ENCODE measurements at places on chromosomes 4 and X. TPM values are rescaled to one million over a fixed set of nuclear protein-coding genes. Genes with fewer than 3 reads are reported as not detected.

The VSIG4 gene
- polyA plus RNA-seq: 8.4 TPM

The RXFP1 gene
- polyA plus RNA-seq: 0.43 TPM

The ETDB gene
- not detected for polyA plus RNA-seq

The ACE2 gene
- polyA plus RNA-seq: 428 TPM

The CNKSR2 gene
- 1.3 TPM for polyA plus RNA-seq

The RTL5 gene
- 6.9 TPM for polyA plus RNA-seq

The TMEM255A gene
- 1.6 TPM for polyA plus RNA-seq

The KLHL4 gene
- 4.1 TPM for polyA plus RNA-seq

The POU4F2 gene
- not detected for polyA plus RNA-seq

The MAML3 gene
- polyA plus RNA-seq: 10.6 TPM

The GRXCR1 gene
- not detected for polyA plus RNA-seq

The FATE1 gene
- polyA plus RNA-seq: 0.09 TPM

- DNase-seq: no peak
Observed at GRCh38 chr4:96626023-96626422, 786.1 kb downstream of the PDHA2 start.

GRCh38 chrX:1592470-1593142 is 1.2 kb downstream of the AKAP17A start:
- DNase-seq: no peak

- DNase-seq: no peak
Observed at GRCh38 chr4:8830611-8831200, 40.9 kb downstream of the HMX1 start.

GRCh38 chrX:112812741-112813140 is 27.9 kb downstream of the AMOT start:
- DNase-seq: no peak

DNA sequence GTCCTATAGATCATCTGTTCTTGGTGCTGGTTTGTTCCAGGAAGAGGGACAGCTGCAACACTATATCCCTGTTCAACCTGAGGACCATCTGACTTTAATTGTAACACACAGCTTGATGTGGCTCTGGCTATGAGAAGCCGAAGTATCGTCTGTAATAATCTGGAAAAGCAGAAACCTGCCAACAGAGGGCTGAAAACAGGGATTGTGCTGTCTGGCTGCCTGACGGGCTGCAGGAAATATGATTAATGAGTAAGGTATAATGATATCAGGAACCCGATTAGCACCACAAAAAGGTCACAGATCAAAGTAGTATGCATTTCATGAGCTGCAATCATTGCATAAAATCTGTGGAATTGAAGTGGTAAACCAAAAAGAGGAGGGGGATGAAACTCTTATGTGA is 170.4 kb upstream of the MAB21L2 start:
- no peak for DNase-seq

GRCh38 chr4:68630371-68630770 is 40.1 kb downstream of the UGT2B15 start:
- no peak for DNase-seq

DNA sequence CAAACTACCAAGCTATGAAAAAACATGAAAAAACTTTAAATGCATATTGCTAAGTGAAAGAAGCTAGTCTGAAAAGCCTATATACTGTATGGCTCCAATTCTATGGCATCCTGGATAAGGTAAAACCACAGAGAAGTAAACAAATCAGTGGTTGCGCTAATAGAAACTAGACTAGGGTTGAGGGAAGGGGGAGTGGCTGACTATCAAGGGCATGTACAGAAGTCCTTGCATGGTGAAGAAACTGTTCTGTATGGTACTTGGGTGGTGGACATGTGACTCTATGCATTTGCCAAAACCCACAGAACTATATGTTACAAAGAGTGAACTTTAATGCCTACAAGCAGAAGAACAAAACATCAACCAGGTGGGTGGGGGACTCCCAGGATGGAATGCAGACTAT is 96.8 kb downstream of the MTMR1 start:
- DNase-seq: no peak

DNA sequence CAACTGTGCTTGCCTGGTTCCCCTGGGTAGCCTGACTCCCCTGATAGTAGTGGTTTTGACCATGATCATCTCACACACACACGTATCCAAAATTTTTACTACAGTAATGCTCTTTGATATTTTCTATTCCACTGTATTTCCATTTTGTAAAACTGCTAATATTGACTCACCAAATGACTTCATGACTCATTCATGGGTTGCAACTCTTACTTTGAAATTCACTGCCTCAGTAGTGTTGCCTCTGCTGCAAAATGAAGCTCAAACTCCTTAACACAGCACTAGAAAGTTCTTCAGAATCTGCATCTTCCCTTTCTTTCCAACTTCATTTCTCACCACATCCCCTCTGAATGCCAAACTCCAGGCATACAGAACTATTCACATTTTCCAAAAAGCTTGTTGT is 20.3 kb downstream of the QRFPR start:
- DNase-seq: no peak

DNA sequence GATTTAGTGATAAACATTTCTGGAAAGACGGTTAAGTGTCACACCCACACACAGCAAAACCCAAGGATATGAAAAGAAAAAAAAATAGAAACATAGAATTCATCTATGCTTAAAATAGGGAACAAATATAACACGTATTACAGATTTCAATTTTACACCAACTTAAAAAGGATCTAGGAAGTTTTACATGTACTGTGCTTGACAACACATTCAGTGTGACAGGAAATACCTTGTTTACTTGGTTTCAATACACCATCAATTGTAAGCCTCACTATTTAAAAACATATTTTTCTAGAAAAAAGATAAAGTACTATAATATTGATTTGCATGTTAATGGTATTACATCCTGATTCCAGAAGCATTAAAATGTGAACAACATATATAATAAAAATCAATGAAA is 77.0 kb upstream of the SPRY1 start:
- DNase-seq: no peak

GRCh38 chrX:33195698-33196097 is 15.7 kb downstream of the DMD start:
- DNase-seq: no peak

- peak; percentile 1 for DNase-seq
Observed at GRCh38 chrX:113868177-113868576, 715.7 kb upstream of the HTR2C start.

- no peak for DNase-seq
Observed at GRCh38 chrX:139882299-139882698, 50.6 kb downstream of the ATP11C start.

GRCh38 chrX:9537781-9538180 is 72.9 kb downstream of the TBL1X start:
- DNase-seq: no peak

DNA sequence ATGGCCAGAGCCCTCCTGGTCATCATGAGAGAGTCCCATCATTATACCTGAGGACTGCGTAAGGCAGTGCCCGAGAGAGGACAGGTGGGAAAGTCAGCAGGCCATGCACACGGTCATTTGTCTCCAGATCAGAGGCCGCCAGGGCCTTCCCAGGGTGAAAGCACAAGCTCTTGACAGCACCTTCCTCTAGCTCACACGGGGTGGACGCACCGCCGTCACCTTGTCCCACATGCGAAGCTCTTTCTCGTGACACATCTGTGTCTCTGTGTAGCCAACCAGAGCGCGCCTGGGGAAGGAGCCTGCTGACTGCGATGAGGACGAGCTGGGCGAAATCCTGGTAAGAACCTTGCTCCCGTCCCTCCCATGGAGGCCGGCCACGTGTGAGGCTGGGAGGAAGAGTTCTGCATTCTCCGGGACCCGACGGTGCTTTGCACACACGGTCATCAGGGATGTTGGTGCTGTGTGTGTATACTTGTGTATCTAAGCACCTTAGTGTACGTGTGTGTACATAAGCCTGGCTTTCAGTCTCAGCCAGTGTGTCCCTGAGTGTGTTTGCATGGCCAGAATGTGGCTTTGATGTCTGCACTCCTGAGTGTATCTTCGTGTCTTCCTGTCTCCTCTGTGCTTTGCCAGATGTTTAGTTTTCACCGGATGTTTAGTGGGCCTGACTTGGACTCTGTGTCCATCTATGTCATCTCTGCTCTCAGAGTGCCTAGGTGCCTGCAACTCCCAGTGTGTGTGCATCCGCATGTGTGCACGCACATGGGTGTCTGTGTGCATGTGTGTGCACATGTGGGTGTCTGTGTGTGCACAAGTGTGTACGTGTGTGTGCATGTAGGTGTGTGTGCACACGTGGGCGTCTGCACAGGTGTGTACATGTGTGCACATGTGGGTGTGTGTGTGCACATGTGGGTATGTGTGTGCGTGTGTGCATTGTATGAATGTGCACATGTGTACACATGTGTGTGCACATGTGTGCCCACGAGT is 15.1 kb downstream of the ATP5ME start:
- DNase-seq: no peak

DNA sequence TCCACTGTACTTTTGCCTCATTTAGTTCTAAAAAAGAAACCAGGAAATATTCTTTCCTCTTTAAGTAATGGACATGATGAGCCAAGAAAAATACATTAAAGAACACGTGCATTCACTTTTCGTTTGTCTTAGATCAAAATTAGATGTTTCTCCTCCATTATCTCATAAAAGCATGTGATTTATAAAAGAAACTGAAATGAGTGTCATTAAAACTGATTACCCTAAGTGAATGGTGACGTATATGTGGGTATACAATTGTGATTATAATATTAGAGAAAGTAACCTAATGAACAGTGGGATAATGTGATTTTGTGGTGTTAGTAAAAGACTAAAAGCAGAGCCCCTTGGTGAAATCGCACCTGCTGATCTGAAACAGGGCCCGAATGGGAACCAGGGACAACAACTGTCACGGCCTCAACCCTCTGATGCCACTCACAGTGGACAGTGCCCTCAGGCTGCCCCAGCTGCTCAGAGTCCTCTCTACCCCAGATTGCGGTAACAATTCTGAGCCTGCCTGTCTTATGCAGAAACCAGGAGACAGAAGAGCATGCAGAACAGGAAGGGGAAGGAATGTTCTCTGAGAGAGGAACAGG is 25.7 kb upstream of the HS6ST2 start:
- no peak for DNase-seq

- no peak for DNase-seq
Observed at GRCh38 chrX:151970661-151971060, 3.8 kb downstream of the GABRE start.

DNA sequence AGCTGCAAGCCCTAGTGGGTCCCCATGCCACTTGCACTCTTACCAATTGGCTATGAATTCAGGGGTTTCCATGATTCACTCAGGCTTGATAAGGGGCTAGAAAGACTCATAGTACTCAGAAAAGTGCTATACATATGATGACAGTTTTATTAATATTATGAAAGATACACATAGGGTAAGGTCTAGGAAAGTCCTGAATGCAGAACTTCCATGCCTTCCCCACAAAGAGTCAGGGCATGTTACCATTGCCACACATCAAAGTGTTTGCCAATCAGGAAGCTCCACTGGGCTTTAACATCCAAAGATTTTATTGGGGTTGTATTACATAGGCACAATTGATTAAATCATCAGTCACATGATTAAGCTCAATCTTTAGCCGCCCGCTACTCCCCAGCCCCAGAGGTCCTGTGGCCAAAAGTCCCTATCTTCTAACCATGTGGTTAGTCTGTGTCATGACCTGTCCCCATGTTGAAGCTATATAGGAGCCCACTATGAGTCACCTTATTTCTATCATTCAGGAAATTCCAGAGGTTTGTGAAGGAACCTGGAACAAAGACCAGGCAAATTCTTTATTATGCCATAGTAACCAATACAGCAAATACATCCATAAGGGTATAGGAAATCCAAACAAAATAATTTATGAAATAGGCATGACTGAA is 635.6 kb downstream of the STPG2 start:
- DNase-seq: no peak

DNA sequence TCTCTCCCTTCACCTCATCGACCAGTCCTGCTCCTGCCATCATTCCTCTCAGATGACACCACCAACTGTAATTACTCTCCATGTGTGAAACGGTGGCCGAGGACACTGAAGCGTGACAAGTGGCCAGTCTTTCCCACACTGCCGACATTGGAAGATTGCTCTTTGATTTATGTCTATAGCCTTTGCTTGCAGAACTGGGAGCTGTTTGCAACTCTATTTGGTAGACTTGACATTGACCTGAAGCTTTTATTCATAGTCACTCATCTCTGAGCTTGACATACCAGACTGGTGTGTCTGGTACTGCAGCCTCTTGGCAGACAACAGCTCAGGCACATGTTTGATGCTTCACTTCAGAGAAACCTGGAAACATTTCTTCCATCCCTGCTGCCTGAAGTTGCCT is 121.8 kb upstream of the GALNT7 start:
- no peak for DNase-seq

- no peak for DNase-seq
Observed at GRCh38 chrX:72095370-72095769, 36.3 kb downstream of the RTL5 start.

DNA sequence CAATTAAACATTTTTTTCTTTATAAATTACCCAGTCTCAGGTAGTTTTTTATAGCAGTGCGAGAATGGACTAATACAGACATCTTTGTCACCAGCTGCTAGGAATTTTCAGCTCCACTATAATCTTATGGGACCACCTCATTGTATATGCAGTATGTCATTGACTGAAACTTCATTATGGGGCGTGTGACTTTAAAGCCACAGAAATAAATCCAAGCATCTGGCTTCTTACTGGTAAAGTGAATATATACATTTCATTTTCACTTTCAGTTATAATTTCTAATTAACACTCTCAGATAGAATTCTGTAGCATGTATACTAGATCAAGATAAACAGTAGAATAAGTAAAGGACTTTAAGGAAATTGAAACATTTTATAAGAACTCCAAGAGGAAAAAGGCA is 21.9 kb downstream of the IL15 start:
- no peak for DNase-seq

- no peak for DNase-seq
Observed at GRCh38 chr4:111707491-111707890, 437.8 kb upstream of the FAM241A start.

DNA sequence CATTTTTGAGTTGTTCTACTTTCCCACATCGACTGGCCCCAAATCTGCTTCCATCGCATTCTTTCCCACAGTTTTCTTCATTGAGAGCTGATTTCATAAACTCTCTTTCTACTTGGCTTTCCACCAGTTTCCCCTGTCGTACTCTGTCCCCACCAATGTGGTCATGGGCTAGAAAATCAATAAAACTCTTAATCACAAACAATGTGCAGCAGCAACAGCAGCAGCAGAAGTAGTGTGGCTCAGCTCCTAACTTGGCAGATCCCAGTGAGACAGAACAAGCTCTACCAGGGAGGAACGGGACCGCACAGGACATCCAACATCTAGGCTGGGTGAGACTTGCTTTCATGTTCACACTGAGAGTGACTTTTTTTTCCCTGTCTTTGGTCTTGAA is 3.1 kb upstream of the SETD7 start:
- DNase-seq: no peak

- DNase-seq: no peak
Observed at GRCh38 chr4:185523862-185524261, 11.4 kb downstream of the PDLIM3 start.

DNA sequence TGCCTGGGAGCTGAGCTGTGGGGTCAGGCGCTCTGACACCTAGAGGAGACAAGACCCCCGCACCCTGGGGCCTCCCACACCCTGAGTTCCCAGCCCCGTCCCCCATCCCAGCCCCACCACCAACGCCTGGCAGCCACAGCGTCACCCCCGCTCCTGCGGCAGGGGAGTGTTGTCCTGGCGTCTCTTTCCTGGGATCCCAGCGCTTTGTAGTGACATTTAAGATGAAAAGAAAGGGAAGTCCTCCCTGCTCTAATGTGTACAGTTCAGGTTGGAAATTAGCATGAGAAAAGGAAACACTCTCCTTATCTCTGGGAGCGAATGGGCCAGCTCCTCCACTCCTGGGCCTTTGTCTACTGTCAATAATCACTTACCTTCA is 112.1 kb downstream of the FAM53A start:
- DNase-seq: no peak

- no peak for DNase-seq
Observed at GRCh38 chr4:6516281-6516680, 43.9 kb upstream of the PPP2R2C start.

GRCh38 chr4:44872246-44872645 is 145.9 kb upstream of the GNPDA2 start:
- DNase-seq: no peak

Measured in large intestine (tissue), 12 donors.